ENCODE measurements at places on chromosomes 1 and 21.
A peak's percentile ranks its signal among the peaks of the same experiment; 100 is the strongest.

GRCh38 chr21:41926117-41926806 lies 27.6 kb downstream of the C2CD2 start:
- peak; percentile 71 for DNase-seq

- DNase-seq: no peak
Measured at GRCh38 chr1:40092706-40093639, 4.1 kb downstream of the PPT1 start.

DNA sequence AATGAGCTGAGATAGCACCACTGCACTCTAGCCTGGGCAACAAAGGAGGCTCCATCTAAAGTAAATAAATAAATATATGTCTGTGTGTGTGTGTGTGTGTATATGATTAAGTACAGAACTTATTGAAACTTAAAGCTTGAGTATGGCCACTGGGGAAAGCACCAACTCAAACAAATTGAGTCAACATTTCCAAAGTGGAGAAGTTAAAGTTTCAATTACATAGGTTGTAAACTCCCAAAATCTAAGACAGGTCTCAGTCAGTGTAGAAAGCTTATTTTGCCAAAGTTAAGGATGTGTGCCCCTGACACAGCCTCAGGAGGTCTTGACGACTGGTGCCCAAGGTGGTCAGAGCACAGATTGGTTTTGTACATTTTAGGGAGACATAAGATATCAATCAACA lies 458.9 kb upstream of the RGS18 start:
- DNase-seq: no peak

DNA sequence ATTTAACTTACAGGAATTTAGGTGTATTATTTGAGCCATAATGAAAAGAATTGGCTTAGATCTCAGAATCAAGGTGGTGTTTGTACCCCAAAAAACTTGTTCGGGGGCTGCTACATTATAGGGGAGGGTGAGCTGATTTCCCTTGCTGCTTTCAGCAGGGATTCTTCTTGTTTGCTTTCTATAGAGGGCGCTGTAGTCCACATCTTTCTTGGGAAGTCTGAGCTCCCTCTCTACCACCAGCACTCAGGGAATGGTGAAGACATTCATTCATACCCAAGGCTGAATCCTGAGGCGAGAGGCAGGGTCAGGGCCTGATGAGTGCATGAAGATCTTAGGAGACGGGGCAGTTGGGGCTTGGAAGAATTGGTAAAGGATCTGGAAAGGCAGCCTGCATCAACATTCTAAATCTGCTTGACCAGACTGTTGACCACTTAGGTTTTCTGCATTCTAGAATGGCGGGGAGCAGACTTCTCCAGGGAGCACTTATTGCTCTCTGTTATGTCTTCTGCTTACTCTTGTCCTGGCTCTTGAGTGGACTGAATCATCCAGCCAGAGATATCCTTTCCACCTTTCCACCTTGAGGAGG lies 18.9 kb downstream of the SPATA46 start:
- peak; percentile 52 for DNase-seq

- DNase-seq: peak; percentile 10
Measured at GRCh38 chr1:72037745-72038343, 244.5 kb downstream of the NEGR1 start.

DNA sequence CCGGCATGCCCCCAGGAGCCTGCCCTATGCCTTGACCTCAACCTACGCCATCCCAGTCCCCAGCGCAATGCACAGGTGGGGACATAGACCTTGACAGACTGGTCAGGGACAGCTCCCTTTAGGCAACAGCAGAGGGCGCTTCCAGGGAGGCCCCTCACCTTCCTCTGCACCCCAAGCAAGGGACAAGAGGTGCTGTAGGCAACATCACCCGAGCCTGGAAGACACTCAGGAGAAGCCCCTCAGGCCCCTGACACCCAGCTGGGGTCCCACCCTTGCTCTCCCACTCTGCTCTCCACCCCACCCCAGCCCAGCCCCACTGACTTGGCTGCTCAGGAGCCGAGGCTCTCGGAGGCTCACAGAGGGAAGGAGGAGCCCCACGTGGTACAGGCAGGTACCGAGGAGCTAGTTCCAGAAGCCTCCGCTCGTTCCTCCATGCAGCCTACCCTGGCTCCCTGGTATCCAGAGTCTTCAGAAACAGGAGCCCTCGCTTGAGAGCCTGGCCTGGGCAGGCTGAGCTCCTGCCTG lies 2.4 kb upstream of the WNT3A start:
- DNase-seq: peak; percentile 76

- DNase-seq: no peak
Measured at GRCh38 chr1:155485222-155485621, 77.4 kb downstream of the ASH1L start.

- DNase-seq: no peak
Measured at GRCh38 chr1:10671090-10671489, 125.4 kb downstream of the CASZ1 start.

- DNase-seq: peak; percentile 58
Measured at GRCh38 chr1:203381151-203381751, 30.3 kb upstream of the FMOD start.

DNA sequence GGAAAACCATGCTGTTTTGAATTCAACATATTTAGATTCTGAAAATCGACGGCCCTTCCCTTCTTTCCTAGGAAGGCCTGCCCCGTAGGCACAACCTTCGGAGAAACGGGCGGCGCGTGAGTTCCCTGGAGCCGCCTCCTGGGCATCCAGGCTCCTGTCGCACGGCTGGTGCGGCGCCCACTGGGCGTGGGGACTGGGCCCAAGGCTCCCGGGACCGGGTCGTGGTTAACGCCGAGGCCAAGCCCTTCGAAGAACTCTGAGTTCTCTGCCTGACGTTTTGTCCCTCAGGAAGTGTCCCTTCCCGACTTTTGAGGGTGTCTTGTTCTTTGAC lies 19.2 kb upstream of the TBX15 start:
- no peak for DNase-seq

- DNase-seq: no peak
Measured at GRCh38 chr1:61869691-61870109, 127.4 kb downstream of the PATJ start.

DNA sequence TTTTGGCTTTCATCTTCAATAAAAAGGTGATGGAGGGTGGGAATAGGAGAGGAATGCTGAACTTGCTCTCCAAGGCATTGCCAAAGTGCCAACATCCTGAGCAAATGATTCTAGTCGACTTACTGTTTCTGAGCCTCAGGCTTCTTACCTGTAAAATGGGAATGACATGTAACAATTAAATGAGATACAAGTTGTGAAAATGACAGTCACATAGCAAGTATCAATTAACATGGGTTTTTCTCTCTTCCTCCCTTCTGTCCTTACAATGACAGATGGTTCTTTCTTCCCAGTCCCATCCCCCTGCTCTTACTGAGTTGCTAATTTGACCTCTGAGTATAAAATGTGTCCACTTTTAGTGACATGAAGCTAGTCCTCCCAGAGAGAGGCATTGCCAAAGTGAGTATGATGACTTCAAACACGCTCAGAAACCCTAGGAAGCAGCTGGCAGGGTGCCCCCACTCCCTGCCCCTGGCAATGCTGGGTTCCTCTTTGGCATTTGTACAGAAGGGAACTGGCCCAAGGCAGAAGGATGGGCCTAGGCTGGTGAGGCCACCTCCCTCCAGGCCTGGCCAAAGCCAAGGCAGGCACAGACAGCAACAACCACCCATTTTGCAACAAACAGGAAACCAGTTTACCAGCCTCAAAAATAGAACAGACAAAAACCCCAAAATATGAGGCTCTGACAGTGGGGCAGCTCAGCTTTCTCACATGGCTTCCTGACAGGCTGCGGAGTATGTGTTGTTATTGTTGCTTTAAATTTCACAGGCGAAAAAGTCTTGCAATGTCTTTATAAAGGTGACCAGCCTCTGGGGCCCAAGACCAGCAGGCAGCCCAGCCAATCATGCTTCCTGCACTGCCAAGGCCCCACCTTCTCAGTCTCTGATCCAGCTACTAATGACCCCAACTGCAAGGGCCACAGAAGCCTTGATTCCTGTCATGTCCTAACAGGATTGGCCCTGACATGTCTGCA lies 115.9 kb downstream of the HIVEP3 start:
- DNase-seq: no peak

GRCh38 chr1:214251354-214251753 lies 29.6 kb upstream of the SMYD2 start:
- DNase-seq: no peak

- DNase-seq: no peak
Measured at GRCh38 chr1:227789084-227790033, 26.1 kb upstream of the PRSS38 start.

- no peak for DNase-seq
Measured at GRCh38 chr1:246564839-246565750, 966 bp downstream of the TFB2M start.

- DNase-seq: no peak
Measured at GRCh38 chr1:19009882-19010321, 53.4 kb upstream of the IFFO2 start.

- DNase-seq: no peak
Measured at GRCh38 chr21:39373634-39374033, 24.7 kb upstream of the HMGN1 start.

- no peak for DNase-seq
Measured at GRCh38 chr1:33286451-33287185, 30.3 kb downstream of the ZNF362 start.

DNA sequence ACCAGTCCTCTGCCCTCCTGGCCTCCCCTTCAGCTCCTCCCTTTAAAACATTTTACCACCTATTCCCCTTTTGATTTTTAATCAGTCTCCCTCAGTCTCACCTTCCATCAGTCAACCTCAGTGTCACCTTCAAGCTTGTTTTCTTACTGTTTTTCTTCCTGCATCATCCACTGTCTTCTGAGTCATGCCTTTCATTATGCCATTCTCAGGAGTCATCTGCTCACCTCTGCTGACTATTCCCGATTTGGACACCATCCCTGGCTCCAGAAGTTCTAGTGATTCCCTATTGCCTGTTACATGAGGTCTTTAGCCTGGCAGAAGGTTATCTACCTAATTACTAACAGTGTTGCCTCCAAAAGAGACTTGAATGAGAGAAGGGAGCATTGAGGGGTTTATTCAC lies 23.9 kb downstream of the NFASC start:
- no peak for DNase-seq

DNA sequence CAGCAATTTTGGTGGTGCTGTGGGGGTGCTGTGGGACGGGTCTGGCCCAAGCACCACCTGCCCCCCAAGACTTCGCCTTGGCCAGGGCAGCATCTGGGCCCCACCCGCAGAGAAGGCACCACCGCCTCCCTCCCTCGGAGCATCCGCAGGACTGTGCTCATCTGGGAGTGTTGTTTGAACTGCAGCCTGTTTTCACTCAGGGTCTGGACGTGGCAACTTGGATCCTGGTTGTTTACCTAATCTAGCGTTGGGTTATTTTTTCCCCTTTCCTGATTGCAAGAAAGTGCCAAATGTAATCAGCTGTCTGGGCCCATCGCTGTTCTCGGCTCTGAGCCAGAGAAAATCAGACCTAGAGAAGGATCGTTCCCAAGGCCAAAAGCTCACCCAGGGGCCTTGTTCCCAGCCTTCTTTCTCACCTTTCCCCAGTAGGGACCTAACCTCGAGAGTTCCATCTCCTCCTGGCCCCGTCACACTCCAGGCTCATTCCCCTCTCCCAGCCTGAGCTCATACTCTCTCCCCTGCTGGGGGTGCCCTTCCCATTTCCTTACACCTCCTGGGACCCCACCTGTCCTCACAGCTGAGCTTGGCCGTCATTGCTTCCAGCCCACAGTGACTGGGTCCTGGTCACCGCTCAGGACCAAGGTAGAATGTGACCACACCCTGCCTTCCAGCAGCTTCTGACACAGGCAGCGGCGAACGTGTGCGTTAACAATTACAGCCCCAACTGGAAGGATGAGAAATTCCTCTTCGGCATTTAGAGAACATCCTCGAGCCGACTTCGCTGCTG lies 72.0 kb upstream of the FAM20B start:
- DNase-seq: no peak

- no peak for DNase-seq
Measured at GRCh38 chr1:64363111-64363510, 106.8 kb upstream of the CACHD1 start.

- no peak for DNase-seq
Measured at GRCh38 chr1:178910023-178910422, 39.1 kb upstream of the ANGPTL1 start.

DNA sequence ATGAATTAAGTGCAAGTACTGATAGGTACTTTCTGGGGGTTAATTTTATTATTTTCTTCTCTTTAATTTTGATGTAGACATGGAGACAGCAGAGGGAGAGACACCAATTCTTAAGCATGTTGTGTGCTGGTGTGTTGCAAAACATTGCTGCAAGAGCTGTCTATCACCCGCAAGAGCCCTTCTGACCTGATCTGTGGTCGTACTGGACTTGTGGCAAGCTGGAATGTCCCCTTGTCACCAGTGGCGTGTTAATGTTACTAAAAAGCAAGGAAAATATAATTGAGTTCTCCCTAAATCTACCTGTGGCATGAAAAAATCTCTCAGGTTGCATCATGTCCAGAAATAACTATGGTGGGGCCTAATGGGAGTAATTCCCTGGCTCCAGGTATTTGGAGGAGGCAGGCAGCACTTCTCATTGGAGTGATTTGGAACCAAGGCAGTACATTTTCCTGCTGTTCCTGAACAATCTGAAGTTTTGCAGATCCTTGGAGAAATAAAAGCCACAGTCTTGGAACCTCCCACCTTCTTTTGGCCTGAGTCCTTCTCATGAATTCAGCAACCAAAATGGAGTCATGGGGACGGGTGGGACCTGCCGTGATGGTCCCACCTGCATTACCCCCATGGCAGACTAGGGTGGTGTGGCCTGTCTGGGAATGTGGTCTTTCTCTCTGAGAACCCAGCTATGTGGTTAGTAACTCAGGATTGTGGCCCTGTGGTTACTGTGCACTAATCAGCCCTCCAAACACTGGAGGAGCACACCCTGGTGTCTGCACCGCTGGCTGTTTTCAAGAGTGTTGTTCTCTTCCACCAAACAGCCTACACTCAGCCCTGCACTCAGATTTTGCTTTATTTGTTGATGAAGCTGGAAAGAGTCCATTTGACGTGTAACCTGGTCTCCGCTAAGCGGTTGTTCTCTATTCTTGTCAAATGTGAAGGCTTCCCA lies 57.4 kb downstream of the GALNT2 start:
- no peak for DNase-seq

GRCh38 chr1:15696956-15697521 lies 12.9 kb downstream of the PLEKHM2 start:
- peak; percentile 87 for DNase-seq

DNA sequence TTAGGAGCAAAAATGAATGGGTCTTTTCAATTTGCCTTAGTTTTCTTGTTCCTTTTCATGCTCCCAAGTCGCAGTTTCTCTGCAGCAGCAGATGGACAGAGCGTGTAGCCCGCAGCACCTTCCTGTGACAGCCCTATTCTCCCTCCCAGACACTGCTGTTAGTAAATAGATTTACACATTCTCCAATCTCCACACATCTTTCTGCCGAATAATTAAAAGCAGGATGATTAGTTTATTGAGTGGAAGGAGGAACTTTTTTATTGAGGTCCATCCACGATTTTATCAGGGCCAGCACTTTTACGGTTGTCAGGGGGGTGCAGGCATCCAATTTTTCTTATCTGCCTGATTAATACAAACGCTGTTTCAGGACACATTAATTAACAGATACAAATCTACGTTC lies 98.2 kb upstream of the USH2A start:
- no peak for DNase-seq
